ENCODE measurements at places on chromosomes 4 and X.

GRCh38 chrX:38103857-38104812, 97.8 kb downstream of the SYTL5 start:
- no peak for DNase-seq

- DNase-seq = no peak
Observed at GRCh38 chrX:52378870-52379269, 10.0 kb downstream of the XAGE2 start.

GRCh38 chrX:88613338-88613737, 133.7 kb upstream of the CPXCR1 start:
- no peak for DNase-seq

DNA sequence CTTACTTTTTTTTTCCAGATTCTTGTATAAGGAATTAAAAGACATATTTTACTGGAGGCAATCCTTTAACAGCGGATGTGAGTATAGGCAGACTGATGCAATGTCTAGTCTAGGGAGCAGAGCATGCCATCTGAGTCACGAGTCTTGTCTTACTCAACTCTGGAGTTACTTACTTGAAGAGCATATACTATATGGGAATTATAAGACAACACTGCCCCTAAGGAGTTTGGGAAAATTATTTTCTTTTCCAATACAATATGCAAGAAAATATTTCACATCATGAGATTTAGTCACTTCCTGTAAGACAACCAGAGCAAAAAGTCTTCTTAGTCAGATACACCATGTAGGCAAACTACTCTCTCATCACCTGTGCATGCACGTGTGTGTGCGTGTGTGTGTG, 537.3 kb upstream of the FTHL17 start:
- no peak for DNase-seq

Measured in T-helper 17 cell (primary cell).